ENCODE measurements at places on chromosomes 11 and 22.

- no peak for DNase-seq
Measured at GRCh38 chr11:115501502-115501892, 2.7 kb downstream of the CADM1 start.

GRCh38 chr11:96219981-96220623 lies 122.9 kb downstream of the MAML2 start:
- DNase-seq, result no peak

DNA sequence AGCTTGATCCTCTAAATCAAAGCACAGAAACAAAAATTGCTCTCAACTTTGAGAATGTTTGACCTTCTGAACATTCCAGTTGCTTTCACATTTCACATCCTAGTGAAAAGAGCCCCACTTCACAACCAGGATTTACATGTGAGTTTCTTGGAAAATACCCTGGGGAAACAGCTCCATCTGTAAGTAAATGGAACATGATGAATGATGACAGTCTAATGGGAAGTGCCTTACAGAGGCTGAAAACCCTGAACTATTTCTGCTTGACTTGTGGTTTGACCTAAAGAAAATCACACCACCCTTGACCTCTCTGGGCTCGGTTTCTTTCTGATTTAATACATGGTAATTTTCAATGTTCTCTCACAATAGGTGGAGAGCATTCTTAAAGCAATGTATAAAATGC lies 499.4 kb upstream of the API5 start:
- DNase-seq, result no peak

GRCh38 chr11:120128392-120129119 lies 9.4 kb downstream of the TRIM29 start:
- DNase-seq, result no peak

DNA sequence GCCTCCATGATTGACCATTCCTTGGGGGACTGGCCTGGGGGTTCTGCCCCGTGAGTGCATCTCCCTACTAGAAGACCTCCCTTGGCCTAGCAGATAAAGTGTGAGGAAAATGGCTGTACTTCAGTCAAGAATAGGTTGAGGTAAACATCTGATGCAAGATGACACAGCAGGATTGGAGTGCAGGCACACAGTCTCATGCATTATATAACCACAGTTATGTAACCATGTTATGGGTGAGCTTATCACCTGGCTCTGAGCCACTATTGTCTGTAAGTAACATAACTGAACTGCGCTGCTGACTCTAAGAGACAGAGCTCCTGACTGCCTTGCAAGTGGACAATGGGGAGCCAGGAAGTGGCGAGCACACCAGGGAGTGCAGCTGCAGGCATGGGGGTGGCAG lies 378.7 kb upstream of the ANO5 start:
- no peak for DNase-seq

- no peak for DNase-seq
Measured at GRCh38 chr11:24896118-24896835, 399.4 kb downstream of the LUZP2 start.

DNA sequence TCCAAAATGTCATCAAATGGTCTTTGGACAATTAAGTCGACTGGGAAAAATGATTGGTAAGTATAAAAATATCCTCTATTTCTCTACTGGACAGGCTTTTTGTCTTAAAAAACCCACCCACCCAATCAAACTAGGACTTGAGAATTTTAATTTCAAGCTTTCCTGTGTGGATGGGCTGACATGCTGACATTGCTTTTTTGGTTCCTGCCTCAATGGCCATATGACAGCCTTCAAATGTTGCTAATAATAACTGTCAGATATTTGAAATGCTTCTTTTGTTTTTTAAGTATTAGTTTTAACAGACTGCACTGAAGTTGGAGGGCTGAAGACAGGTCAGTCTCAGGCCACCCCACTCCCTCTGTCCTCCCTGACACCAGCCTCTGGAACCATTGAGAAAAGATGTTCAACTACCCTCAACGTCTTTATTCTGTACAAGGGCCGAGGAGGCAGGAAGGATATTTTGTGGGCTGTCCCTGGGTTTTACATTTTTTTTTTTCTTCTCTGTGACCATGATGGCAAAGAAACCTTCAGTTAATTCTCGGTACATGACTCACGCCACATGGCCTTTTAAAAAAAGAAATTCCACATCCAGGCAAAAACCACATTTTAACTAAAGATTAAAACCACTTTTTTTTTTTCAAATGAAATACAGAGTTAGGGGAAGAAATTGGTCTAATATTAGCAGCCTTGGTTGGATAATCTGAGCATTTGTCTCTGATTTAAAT lies 130.4 kb downstream of the SLC1A2 start:
- DNase-seq, result no peak

DNA sequence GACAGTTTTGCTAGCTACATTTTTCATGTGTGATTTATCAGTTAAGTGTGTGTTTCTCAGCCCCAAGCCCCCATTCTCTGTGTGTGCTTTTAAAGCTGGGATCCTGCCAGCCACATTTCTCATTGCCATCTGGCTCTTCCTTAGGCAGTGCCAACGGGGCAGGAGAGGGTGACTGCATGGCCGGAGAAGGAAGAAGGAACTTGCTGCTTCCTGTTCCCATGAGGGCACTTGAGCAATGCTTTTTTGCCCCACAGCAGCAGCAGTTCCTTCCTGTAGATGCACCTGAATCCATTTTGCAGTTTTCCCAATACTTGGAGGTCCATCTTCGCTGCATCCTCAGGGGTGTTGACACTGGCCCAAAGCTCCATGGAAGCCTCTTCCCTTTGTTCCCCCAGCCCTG lies 37.5 kb downstream of the TNRC6B start:
- no peak for DNase-seq

GRCh38 chr11:19355601-19356000 lies 114.9 kb upstream of the E2F8 start:
- no peak for DNase-seq

Data from activated CD4-positive, alpha-beta T cell treated with anti-CD3 and anti-CD28 coated beads, Interleukin-2, amount 50 U/mL, for 1 hour (primary cell).